A549 (cell line): ENCODE measurements at places on chromosomes 5 and 9. TPM values are rescaled to one million over a fixed set of nuclear protein-coding genes. Genes with fewer than 3 reads are reported as not detected.

DNA sequence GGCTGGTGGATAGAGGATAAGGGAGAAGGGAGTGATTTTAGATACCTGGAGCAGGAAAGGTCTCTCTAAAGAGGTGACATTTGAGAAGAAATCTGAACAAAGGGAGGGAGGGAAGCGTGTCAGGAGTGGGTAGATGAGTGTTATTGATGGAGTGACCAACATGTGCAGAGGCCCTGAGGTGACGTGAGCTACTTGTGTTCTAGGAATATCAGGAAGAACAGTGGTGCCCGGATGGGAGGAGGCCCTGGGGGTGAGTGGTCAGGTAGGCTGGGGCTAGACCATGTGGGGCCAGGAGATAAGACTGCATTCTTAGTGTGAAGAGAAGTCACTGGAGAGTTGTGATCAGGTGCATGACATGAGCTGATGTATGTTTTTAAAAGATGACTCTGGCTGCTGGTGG, 256.2 kb downstream of the ARHGAP26 start:
- DNase-seq: no peak

GRCh38 chr5:167579693-167580055, 711.8 kb upstream of the WWC1 start:
- DNase-seq: no peak

Gene CBY3
- polyA plus RNA-seq: not detected in 3 replicates

Gene GM2A
- polyA plus RNA-seq: 16.4 to 17.4 TPM (median 17.2 TPM) in 3 replicates

DNA sequence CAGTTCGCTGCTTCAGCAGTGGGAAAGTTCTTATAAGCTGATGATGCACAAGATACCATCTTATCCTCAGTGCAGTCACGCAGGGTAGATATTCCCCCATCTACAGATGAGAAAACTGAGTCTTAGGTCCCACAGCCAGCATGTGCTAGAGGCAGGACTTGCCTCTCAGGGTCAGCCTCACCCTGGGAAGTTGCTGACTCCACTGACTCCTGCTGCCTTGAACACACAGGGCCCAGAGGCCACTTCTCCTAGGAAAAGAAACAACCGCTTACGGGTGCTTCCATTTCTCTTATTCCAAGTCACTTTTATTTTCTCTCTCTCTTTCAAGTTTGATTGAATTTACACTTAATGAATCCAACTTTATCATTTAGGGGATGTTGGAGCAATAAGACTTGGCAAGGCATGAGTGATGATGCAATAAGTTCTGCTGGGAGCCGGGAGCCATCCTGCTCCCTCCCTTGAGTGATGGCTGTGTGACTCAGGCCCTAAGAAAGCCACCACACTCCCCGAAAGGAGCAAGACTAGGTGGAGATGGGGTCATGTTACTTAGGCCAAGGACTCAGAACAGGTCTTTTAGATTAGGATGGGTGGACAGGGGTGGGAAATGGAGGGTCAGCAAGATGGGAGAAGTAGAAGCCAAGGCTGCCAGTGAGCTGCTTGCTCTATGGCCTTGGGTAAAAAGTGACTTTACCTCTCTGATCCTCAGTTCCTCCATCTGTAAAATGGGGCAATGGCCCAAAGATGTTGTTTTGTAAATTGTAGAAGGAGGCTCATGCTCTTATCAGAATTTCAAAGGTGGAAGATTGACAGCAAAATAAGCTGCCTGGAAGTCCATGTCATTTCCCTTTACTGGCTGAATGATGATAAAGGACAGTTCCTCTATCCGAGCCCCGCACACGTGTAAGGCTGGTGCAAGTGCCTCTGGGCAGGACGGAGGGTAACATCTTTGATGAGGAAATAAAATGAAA, 67.4 kb upstream of the ZNF618 start:
- DNase-seq: no peak

Gene PCDHAC1
- 0.55 to 0.57 TPM (median 0.57 TPM) in 3 replicates for polyA plus RNA-seq

DNA sequence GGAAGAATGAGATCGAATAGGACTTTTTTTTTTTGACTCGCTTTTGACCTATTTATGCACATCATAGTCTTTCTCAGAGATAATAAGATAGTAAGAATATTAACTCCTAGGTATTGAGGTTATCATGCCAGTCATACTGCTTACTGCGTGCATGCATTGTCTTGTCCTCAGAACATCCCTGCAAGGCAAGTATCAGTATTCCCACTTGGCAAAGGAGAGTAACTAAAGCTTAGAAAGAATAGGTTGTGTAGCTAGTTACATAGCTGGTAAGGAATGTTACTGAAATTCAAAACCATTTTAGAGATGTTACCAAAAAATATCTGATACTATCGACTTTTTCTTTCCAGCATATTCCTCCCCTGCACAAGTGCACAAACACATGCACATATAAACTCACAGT, 296.1 kb upstream of the CLINT1 start:
- no peak for DNase-seq
